ENCODE measurements at places on chromosomes 2 and 18.
A peak's percentile ranks its signal among the peaks of the same experiment; 100 is the strongest.

- no peak for DNase-seq
Measured at GRCh38 chr2:163877316-163877715, 141.5 kb upstream of the FIGN start.

DNA sequence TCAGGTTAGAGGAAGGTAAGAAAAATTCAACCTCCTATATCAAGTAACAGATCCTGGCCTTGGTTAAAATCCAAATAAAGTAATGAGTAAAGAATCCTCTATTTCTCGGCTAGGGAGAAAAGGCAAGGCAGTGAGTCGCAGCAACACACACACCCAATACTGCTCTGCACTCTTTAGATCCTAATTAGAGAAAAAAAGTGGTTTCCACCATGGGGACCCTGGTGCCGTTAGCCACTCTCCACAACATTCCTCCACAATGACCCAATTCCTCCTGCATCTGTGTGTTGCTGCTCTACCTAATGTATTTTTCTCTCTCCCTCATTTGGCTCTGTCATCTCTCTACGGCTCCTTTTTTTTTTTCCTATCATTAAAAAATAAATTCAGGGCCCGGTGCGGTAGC lies 462.7 kb downstream of the METTL4 start:
- no peak for DNase-seq

DNA sequence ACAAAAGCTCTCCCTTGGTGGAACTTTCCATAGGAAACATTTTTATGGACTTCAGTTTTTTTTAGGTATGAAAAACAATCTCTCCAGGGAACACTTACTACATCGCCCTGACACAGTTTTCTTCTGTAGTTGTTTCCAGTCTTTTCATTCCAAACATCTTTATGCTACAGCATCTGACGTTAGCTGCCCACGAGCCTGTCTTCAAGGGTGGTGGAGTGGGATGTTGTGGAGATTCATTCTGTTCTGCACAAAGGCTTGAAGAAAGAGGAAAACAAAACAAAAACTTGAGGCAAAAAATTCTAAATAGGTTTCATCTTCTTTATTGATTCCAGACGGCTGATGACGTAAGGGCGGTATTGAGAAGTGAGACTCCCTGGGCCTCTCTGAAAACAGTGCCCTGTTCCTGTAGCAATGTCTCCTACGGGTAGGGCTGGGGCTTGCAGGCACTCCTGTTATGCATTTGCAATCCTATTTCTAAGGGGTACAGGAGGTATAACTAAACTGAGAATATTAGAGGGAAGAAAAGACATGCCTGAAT lies 375.0 kb downstream of the RNF144A start:
- DNase-seq, result no peak

DNA sequence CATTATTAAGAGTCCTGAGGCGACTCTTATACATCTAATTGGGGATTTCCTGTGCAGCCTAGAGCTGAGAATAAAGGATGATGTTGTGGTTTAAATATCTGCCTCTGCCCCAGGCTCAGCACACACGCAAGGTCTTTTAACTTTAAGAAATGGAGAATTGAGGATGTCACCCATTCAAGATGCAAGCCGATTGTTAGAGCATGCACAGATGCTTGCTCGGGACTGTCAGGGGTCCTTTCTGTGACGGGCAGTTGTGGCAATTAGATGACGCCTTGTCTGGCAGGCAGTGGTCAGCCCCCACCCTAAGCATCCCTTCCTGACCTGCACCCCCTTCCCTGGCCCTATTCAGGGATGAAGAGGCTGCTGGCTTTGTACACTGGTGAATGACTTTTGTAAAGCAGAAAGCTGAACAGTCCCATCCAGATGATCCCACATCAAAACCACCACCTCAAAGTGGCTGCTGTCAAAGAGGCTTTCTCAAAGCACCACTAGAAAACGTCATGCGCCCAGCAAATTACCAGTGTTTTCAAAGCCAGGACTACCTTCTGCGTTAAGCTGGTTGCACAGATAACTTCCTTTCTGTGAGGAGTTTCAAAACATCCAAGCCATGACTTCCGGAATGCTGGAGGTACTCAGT lies 23.7 kb downstream of the FAM178B start:
- peak; percentile 49 for DNase-seq

- DNase-seq, result no peak
Measured at GRCh38 chr2:164993287-164994016, 38.1 kb upstream of the SLC38A11 start.

DNA sequence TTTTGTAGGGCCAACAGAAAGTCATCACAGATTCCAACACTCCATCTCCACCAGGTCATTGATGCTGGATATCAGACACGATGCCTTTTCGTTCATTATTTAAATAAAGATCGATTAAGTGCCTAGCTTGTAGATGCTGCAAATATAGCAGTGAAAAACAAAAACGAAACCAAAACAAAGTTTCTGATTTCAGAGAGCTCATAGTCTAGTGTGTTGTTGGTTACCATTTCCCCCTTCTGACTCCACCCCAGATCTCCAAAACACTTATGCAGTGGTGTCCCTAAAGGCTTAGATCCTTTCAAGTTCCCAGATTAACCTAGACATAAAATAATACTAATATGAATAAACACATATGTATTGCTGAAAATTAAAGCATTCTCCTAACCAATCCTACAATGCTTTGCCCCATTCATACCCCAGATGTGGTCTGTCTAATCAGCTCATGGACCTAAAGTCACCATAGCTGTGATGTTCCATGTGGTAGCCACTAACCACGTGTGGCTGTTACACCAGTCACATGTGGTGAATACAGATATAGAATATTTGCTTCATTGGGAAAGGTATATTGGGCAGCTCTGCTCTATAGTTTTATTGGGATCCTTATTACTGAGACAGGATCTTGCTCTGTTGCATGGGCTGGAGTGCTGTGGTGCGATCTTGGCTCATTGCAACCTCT lies 787.2 kb downstream of the TDRD15 start:
- peak; percentile 4 for DNase-seq

- DNase-seq, result peak; percentile 33
Measured at GRCh38 chr2:25042321-25043240, 705 bp downstream of the EFR3B start.

- DNase-seq, result no peak
Measured at GRCh38 chr2:111185361-111186022, 64.8 kb downstream of the BCL2L11 start.

DNA sequence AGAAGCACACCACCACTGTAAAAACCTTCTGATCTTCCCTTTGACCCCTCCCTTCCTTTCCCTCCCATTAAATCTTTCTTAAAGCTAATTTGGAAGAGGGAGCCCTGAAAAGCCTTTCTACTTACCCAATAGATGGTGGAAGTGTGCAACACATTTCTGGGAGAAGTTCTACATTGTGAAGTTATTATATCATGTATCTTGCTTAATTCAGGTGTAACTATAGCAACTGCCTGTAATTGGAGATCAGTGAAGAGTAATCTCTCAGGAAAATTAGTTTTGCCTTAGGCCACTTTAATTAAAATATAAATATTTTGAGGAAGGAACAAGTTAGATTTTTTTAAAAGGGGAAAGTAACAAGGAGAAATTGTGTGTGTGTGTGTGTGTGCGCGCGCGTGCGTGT lies 266.0 kb downstream of the SH3BP4 start:
- no peak for DNase-seq

DNA sequence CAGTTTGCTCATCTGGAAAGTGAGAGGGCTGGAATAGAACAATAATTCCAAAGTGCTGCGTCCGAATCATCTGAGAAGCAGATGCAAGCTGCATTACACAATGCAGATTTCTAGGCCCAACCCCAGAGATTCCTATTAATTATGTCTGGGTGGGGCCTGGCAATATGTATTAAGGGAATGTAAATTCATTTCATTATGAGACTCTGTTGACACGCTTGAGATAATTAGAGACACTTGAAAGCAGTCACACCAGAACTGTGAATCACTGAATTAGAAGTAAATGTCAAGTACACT lies 54.7 kb upstream of the HK2 start:
- DNase-seq, result no peak

GRCh38 chr2:83369601-83370418 lies 1089.3 kb downstream of the SUCLG1 start:
- DNase-seq, result no peak

GRCh38 chr2:174678395-174678794 lies 80.8 kb upstream of the WIPF1 start:
- DNase-seq, result no peak

- DNase-seq, result no peak
Measured at GRCh38 chr2:19929226-19929625, 27.4 kb upstream of the TTC32 start.

DNA sequence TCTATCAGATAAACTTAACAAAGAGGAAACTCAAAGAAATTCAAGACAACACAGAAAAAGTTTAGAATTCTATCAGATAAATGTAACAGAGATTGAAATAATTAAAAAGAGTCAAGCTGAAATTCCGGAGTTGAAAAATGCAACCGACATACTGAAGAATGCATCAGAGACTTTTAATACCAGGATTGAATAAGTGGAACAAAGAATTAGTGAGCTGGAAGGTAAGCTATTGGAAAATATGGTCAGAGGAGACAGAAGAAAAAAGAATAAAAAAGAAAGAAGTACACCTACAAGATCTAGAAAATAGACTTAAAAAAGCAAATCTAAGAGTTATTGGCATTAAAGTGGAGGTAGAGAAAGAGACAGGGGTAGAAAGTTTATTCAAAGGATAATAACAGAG lies 88.0 kb downstream of the ATP8B1 start:
- DNase-seq, result no peak

DNA sequence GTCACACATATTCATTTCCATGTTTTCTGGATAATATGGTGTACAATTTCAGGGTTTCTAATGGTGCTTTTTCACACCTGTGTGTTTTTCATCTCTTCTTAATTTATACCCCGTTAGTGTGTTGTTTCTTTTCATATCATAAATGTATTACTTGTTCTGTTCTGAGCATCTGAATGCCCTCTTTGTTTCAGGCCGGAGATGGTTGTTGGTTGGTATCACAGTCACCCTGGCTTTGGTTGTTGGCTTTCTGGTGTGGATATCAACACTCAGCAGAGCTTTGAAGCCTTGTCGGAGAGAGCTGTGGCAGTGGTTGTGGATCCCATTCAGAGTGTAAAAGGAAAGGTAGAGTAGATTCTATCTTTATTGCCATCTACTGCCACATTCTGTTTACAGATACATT lies 45.1 kb upstream of the TBR1 start:
- no peak for DNase-seq
